ENCODE measurements at places on chromosomes 1 and 21.

DNA sequence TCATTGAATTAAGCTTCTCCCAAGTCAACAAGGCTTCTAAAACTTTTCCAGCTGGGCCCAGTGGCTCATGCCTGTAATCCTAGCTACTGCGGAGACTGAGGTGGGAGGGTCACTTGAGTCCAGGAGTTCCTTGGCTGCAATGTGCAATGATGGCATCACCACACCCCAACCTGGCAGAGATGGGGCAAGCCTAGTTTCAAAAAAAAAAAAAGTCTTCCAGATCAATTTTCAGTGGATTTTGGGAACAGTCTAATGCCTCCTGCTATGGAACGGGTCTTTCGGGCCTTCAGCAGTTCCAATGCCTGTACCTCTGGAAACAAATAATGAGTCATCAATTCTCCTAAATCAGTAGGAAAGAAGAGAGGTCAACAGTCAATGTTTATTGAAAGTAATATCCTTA is 38.0 kb downstream of the FMO4 start:
- no peak for DNase-seq

- DNase-seq, result no peak
These were observed 232.2 kb upstream of the PKN2 start for GRCh38 chr1:88451856-88452255.

DNA sequence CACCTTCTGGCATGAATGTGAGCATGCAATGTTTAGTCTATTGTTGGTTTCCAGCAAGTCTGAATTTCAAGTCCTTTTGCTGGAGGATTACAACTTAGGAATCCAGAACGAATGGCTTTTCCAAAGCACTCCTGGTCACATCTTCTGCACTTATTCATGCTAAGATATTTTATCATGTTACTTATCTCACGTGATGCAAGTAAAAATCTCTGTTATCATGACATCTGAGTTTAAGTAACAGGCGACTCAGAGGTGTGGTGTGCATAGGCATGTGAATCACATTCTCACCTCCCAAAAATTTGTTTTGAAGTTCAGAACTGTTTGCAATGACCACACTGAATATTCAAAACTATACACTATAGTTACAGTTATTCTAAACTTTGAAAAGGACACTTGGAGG is 204.8 kb upstream of the FGGY start:
- no peak for DNase-seq

DNA sequence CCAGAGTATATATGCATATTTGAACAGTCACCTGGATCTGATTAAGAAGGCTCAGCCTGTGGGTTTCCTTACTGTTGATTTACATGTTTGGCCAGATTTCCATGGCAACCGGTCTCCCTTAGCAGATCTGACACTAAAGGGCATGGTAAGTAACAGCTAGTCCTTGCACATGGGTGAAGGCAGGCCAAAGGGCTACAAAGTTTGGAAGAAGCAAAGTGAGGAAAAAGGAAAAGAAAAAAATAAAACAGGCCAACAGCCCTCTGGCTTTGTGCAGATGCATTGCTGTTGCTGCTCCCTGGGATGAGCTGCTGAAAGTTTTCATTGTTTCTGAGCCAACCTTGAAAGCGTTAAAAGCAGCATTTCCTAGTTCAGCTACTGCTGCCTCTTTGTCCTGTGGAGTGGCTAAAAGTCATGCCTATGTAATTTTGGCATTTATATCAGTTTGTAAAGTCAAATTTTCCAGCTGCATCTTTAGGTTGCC is 176.5 kb upstream of the HOOK1 start:
- DNase-seq, result no peak

DNA sequence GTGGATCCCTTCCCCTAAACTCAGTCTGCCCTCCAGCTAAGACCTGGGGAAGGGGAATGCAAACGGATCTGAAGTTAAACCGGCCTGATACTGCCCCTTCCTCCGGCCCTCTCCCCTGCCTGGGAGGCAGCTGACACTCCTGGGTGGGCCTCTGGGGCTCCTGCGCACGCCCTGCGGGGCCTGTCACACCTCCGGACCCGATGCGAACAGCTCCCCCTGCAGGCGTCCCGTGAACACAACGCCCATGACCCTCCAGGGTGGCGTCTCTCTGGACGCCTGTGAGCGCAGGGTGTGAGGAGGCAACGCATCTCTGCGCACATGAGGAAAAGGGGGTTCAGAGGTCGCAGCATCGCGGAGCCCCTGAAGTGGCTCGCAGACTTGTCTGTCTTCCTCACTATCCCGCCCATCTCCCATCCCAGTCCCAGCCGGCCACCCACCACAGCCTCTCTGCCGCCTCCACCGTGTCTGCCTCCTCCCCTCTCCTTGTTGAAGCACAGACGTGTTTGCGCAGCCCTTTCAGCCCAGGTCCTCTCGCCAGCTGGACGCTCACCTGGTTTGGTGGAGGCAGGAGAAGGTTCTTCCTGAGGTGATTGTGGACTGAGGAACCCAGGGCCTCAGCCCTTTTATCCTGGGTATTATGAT is 421 bp upstream of the LCE3A start:
- DNase-seq, result no peak

DNA sequence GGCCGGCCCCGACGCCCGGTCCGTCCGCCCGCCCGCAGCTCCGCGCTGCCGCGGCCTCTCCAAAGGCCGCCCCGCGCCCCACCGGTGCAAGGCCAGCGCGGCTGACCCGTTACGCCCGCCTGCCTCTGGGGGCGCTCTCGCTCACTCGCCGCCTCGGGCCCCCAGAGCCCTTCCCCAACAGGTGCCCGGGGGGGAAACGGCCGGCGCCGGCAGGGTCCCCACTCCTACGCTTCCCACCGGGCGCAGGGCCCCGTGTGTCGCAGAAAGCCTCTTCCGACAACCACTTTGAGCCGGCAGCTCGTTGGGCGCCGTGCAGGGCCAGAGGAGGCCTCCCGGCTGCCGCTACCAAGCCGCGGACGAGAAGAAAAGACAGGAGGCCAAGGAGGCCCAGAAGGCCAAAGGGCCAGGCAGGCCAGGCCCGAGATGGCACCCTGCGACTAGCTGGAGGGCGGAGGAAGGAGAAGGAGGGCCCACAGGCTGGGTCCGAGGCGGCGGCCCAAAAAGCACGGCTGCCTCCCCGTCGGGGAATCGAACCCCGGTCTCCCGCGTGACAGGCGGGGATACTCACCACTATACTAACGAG is 64.9 kb upstream of the FCGR2A start:
- no peak for DNase-seq

DNA sequence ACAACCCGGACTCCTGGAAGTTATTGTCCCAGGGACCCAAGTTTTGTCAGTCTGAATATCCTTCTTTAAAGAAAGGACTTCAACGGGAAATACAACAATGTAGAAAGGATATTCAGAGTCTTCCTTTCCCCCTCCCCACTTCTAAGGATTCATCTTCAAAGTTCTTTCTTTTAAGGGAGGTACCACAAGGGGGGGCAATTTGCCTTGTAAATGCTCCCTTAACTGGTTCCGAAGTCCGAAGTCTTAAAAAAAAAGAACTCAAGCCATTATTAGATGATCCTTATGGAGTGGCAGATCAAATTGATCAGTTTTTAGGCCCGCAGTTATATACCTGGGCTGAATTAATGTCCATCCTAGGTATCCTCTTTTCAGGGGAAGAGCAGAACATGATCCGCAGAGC is 47.0 kb downstream of the SERINC2 start:
- DNase-seq, result peak; percentile 64

- no peak for DNase-seq
These were observed 339.3 kb upstream of the NR5A2 start for GRCh38 chr1:199688133-199688676.

DNA sequence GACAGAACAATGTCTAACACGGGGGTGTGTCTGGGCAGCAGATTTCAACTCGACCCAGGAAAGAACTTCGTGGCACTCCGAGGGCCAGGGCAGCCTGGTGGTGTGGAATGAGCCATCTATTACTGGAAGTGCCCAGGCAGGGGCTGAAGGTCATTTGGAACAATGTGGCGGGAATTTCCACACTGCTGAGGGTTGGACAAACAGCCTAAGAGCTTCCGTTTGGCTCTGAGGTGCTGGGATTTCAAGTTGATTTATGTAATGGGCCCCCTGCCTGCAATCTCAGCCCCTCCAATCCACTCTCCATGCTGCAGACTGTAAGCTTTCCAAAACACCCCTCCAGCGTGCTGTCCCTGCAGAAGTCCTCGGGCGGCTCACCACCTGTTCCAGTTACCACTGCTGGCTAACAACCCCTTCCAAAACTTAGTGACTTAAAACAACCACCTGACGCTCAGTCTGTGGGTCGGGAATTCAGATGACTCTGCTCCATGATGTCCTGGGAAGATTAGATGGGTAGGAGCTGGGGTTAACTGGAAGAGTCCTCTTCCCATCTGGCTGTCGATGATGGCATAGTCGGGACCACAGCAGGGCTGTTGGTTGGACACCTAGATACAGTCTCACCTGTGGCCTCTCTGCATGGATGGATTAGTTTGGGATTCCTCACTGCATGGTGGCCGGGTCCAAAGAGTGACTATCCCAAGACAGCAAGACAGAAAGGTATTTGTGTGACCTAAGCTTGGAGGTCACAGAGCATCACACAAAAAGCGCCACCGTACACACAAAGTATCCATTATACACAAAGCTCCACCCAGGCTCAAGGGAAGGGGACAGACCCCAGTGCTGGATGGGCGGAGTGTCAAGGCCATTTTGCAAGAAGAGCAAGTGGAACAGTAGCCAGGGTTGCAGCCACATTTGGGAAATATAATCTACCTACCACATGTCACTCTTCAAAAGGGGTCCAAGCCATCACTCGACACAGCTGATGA is 89.7 kb upstream of the IFFO2 start:
- DNase-seq, result no peak

DNA sequence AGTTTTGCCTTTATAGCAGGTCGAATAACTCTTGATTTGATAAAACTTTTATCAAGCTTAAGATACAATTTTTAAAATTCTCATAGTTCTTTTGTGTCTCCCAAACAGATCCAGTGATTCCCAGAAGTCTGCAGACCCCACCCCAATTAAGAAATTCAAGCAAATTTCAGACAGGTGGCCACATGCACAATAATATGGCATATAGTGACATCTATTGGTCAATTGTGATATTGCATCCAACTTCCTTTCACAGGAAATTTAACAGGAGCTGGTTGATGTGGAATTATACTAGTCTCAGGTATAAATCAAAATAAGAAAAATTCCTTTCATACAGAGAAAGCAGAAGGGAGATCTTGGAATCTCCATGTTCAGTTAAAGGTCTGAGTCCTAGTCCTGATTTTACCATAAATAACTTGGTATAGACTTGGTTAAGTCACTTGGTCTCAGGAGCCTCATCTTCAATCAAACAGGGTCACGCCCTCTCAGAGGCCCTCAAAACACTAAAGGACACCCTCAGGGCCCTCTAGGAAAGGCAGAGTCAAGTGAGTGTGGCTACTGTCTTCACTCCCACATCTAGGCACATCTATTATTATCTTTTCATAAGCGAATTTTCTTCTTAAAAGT is 24.1 kb downstream of the PIGM start:
- peak; percentile 64 for DNase-seq
